ENCODE measurements at places on chromosomes 1 and 21.

DNA sequence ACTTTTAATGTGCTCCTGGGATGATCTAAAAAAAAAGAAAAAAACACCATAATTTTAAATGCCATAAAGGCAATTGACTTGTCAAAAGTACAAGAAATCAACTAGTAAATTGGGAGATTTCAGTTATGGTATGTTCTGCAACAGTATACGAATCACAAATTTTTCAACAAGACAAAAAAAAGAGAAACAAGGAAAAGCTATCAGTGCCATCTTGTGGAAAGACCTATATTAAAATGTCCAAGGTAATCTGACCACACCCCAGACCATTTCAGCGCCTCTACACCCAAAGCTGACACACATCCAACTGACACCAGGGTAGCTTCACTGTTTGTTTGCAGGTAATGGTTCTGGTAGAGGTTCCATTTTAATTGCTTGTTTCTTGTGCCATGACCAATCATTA lies 5.0 kb upstream of the DUSP23 start:
- no peak for DNase-seq

DNA sequence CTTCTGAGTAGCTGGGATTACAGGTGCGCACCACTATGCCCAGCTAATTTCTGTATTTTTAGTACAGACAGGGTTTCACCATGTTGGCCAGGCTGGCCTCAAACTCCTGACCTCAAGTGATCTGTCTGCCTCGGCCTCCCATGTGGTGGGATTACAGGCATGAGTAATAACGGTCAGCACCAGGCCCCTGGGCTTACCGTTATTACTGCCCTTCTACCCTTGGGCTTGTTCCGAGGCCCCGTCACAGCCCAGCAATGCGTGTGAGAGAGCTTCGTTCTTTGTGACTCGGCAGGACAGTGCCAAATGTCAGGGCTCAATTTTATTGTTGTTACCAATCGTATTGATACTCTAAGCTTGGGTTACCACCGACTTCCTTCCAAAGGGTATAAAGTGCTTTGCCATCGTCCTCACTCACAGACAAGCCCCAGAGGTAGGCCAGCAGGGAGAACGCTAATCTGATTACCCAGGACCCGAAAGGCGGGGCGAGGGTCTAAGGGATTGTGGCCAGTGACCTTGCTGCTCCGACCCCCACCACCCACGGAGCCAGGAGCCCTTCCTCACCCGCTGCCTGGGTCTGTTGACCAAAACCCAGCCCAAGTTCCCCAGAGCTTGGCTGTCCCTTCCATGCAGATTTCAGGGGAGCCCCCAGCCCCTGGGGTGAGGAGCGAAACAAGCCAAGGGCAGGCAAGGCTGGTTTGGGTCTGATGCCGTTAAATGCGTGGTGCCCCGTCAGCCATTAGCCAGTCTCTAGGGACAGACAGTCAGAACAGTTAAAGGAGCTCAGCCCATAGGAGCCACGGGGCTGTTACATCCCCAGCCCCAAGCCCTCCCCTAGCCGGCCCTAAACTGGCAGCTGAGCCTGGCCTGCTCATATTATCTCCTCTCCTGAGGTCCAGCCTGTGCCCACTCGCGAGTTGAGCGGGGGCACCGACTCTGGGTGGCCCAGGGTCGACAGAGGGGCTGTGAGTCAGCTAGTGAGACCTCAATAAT lies 54.9 kb upstream of the CASZ1 start:
- no peak for DNase-seq

GRCh38 chr1:204929487-204930154 lies 59.0 kb downstream of the NFASC start:
- DNase-seq = no peak

GRCh38 chr1:178344513-178345091 lies 152.2 kb downstream of the CLEC20A start:
- peak; percentile 76 for DNase-seq

GRCh38 chr1:223249854-223250631 lies 107.0 kb upstream of the TLR5 start:
- no peak for DNase-seq

DNA sequence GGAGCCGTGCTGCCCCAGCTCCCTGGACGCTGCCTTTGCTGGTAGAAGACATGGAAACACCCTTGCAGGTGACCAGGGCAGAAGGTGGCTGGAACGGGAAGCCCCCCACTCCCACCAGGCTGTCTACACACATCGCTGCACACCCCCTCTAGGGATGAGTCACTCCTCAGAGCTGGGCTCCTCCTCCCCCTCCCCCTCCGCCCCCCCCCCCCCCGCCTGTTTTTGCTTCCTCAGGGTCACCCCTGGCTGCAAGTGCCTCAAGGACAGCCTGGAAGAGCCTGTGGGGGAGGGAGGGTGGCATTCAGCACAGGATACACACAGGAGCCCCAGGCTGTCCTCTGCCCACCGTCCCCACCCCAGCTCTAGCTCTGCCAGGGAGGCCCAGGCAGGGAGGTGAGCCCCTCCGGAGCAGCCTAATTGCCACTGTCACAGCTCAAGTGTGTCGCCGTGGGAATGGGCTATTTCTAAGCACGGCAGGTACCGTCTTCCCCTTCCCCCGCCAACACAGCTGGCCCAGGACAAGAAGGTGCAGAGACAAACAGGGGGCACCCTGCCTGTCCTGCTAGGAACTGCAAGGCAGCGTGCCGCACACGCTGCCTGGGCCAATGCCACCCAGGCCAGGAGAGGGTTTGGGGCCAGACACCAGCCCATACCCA lies 2.5 kb downstream of the FNDC10 start:
- DNase-seq = no peak

DNA sequence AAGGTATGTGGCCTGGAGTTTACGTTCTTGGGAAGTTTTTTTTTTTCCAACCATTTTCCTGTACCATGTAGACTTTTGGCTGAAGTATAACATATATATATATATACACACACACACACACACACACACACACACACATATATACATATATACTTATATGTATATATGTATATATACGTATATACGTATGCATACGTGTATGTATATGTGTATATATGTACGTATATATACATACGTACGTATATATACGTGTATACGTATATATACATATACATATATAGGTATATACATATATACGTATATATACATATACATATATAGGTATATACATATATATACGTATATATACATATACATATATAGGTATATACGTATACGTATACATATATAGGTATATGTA lies 18.9 kb downstream of the CR1 start:
- DNase-seq = no peak

GRCh38 chr1:64092851-64093371 lies 110.5 kb upstream of the UBE2U start:
- no peak for DNase-seq

DNA sequence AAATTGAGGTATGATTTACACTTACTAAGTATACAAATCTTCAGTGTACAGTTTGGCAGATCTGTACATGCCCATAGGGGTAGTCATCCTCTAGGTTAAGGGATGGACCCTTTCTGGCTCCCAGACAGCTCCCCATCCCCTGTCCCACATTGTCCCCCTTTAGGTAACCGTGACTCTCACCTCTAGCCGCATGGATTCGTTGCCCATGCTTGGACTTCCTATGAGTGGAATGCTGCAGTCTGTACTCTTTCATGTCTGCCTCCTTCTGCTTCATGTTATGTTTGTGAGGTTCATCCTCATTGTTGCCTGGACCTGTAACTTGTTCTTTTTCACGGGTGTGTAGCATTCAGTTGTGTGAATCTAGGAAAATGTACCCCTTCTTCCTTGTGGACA lies 20.3 kb downstream of the SLC37A1 start:
- no peak for DNase-seq
